ENCODE measurements at places on chromosomes 16 and 17.

DNA sequence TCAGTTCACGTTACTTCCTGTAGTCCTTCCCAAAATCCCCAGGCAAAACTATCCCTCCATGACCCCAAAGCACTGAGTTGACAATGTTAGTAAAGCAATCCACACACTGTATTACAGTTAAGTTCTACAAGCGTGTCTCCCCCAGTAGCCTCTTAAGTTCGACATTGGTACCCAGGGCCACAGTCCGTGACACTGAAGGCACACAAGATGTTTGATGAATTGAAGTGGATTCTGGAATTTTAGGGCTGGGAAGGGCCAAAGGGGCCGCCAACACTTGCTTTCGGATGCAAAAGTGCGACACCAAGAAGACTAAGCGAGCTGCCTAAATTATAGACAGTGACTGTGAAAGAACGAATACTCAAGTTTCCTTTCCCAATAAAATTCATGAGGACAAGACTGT is 1.5 kb downstream of the VPS35 start:
- DNase-seq: no peak

GRCh38 chr16:1014771-1015495 is 33.4 kb downstream of the SOX8 start:
- DNase-seq: no peak

- DNase-seq: no peak
These were observed 1.8 kb upstream of the NUBP1 start for GRCh38 chr16:10741844-10742243.

DNA sequence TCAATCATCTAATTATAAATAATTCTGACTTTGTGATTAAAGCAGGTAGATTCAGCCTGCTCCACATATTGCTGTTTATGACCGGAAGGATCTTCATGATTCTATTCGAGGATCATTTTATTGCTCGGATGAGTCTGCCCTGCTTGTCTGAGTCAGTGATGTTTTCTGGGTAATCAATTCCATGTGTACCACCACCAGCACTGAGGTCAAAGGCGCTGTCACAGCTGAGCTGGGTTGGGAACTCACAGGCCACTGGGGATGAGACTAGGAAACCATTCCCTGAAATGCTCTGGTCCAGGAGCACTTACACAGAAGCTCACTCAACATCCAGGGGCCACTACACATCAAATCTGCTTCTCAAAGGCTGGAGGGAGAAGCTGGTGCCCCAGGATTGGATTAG is 30.4 kb upstream of the ERN1 start:
- no peak for DNase-seq

- DNase-seq: peak; percentile 78
These were observed 32.5 kb downstream of the WIPF2 start for GRCh38 chr17:40251576-40251975.

GRCh38 chr16:6204945-6205344 is 1107.3 kb upstream of the EEF2KMT start:
- no peak for DNase-seq

DNA sequence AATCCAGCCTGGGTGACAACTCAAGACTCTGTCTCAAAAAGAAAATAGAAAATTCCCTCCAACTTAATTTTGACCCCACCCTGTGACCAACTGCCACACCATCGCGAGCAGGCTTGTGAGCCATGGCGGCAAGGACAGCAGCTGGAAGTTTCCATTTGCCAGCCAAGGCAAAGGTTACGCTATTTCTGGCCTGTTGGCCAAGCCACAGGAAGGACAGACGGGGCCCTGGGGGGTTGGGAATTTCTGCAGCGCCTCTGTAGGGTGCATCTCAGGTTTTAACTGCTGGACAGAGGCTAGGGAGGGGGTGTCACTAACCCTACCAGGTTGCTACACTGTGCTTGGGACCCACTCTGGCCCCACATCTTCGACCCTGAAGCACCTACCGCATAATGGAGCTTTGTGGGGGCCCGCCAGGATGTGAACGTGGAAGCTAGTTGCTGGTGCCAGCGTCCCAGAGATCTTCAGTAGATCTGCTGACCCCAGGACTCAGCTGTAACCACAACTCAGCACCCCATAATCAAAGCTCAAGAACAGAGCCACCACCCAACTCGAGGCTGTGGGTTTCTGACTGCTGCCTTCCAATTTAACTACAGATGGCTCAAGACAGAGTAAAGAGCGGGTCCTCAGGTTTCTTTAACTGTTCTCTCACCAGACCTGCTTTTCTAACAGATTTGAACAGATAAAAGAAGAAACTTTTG is 10.9 kb downstream of the KIFC3 start:
- no peak for DNase-seq

DNA sequence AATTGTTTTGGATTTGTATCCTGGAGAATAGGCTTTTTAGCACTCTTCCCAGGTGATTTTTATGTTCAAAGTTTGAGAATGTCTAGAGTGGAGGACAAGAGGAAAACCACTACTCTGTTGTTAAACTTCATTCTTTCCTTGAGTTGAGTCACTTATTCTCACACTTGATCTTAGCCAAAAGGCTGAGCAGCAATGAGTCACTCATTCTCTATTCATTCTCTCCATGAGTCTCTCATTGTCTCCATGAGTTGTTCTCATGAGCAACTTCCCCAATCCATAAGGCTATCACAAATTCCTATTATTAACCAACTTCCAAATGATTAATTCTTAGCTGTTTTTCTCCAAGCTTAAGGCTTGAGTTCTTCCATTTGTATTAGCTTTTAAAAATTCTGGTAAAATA is 1393.3 kb downstream of the CDH8 start:
- DNase-seq: peak; percentile 2

DNA sequence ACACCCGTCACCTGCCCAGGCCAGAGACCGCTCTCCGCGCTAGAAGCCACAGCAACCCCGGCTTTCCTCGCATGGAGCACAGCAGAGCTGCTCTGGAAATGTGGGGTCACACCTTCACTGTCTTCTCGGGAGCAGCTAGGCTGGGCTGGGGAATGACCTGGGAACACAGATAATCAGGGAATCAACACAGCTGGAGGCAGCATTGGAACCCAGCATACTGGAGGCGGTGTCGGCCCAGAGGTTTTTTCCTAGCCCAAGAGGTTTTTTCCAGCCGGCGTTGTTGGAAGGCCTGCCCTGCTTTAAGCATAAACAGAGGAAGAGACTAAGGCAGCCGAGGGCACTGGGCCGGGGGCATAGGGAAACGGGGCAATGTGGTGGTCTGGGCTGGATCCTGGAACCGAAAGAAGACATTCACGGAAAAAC is 791 bp upstream of the PLD6 start:
- DNase-seq: no peak

GRCh38 chr17:59634632-59635541 is 15.2 kb downstream of the CLTC start:
- DNase-seq: no peak

DNA sequence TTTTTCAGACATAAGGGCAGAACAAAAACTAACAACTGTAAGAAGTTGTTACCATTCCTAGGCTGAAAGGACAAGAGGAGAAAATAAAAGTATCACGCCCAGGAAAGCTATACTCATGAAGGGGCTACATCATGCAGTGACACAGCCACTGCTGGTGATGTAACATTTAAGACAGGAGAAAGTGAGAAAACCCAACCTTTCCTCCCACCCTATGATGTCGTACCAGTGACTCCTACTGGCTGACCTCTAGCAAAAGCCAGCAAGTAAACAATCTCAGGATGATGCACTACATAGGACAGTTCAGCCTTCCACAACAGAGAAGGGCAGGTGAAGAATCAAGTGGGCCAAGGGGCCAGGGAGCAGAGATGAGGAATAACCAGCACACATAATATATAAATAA is 14.0 kb upstream of the OR1E2 start:
- no peak for DNase-seq

- DNase-seq: no peak
These were observed 53.6 kb upstream of the ZC3H18 start for GRCh38 chr16:88516601-88517061.

GRCh38 chr17:47120521-47121095 is 68.5 kb downstream of the CDC27 start:
- DNase-seq: peak; percentile 29

- DNase-seq: no peak
These were observed 1906.3 kb downstream of the TP53TG3F start for GRCh38 chr16:35365675-35366074.

- DNase-seq: peak; percentile 87
These were observed 54.3 kb upstream of the SREBF1 start for GRCh38 chr17:17890773-17891759.

GRCh38 chr16:27729516-27730304 is 179.8 kb downstream of the KATNIP start:
- peak; percentile 23 for DNase-seq

DNA sequence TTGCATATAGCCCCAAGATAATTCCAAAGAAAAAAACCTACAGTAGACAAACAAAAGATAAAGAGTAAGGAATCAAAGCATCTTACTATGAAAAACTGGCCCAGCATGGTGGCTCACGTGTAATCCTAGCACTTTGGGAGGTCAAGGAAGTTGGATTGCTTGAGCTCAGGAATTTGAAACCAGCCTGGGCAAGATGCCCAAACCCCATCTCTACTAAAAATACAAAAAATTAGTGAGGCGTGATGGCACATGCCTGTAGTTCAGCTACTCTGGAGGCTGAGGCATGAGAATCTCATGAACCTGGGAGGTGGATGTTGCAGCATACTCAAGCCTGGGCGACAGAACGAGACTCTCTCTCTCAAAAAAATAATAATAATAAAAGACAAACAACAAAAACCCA is 764.7 kb upstream of the KIF2B start:
- no peak for DNase-seq

- no peak for DNase-seq
These were observed 9.5 kb downstream of the LRRC36 start for GRCh38 chr16:67336116-67336515.

GRCh38 chr17:69404399-69404798 is 10.1 kb upstream of the MAP2K6 start:
- no peak for DNase-seq

- DNase-seq: no peak
These were observed 443.2 kb downstream of the XYLT1 start for GRCh38 chr16:17027488-17028129.

- no peak for DNase-seq
These were observed 8.4 kb downstream of the TSPOAP1 start for GRCh38 chr17:58320163-58320558.

GRCh38 chr17:2090210-2090641 is 35.3 kb downstream of the HIC1 start:
- no peak for DNase-seq

DNA sequence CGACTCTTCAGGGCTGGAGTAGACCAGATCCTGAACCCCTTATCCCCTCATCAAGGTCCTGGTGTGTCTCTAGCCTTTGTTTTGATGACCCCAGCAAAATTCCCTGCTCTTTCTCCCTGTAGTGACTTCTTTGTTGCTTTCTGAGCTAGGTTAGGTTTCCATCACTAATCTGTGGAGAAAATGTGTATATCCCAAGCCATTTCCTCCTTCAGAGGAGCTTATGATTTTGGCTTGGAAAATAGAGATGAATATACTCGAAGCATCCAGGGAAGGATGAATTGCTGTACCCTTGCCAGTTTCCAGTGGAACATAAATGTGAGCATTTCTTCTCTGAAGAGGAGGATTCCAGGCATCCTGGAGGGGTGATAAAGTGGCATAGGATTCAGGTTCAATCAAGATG is 55.8 kb downstream of the KSR1 start:
- no peak for DNase-seq

- no peak for DNase-seq
These were observed 30.7 kb upstream of the CDRT4 start for GRCh38 chr17:15498107-15498506.

DNA sequence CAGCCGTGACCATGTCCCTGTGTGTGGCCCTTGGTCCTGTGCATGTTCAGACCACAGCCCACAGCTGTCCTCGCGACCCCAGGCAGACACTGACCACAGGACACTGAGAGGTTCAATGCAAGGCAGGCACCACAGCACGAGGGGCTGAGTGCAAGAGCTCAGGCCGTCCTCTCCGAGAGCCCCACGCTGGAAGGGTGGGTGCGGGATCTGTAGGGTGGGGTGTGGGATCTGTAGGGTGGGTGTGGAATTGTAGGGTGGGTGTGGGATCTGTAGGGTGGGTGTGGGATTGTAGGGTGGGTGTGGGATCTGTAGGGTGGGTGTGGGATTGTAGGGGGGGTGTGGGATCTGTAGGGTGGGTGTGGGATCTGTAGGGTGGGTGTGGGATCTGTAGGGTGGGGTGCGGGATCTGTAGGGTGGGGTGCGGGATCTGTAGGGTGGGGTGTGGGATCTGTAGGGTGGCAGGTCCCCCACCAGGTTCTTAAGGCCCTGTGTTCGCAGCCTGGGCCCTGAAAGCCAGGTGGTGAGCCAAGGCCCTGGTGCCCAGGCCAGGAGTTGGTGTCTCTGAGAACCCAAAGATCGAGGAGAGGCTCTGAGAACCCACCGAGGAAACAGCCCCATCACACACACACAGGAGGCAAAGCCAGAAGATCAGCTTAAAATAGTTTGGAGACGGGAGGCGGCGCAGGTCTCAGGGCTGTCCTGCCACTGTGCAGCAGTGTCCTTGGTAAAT is 48.2 kb downstream of the METRNL start:
- DNase-seq: no peak

GRCh38 chr17:19408346-19408710 is 2.7 kb upstream of the RNF112 start:
- no peak for DNase-seq

- no peak for DNase-seq
These were observed 38.3 kb upstream of the SMPD3 start for GRCh38 chr16:68486502-68487202.

GRCh38 chr16:27414788-27415431 is 12.9 kb downstream of the IL21R start:
- no peak for DNase-seq

- no peak for DNase-seq
These were observed 13.1 kb downstream of the FMNL1 start for GRCh38 chr17:45234641-45235415.

GRCh38 chr17:58233543-58233942 is 4.8 kb upstream of the LPO start:
- DNase-seq: no peak

- no peak for DNase-seq
These were observed 119.6 kb downstream of the ZFHX3 start for GRCh38 chr16:72928090-72928981.

GRCh38 chr16:57301126-57301817 is 16.8 kb upstream of the PLLP start:
- no peak for DNase-seq

DNA sequence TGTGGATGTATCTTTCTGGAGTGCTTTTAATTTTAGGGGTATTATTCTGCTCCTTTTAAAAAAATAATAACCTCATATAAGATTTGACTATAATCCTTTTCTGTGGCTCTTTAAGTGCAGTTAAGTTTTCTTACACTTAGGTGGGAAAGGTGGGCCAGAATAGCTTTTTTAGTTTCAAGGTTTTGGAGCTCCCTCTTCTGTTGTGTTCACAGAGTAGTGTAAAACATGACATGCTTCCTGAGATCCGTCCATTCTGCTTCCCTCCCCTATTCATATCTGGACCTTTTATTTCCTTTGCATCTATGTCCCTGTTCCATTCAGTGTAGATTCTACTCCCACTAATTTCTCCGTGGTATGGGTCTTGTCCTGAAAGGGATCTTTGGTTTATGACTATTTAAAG is 12.8 kb downstream of the LRRC36 start:
- DNase-seq: no peak

Measured in H54 (cell line).